ENCODE measurements at places on chromosomes 1 and 21.
A peak's percentile ranks its signal among the peaks of the same experiment; 100 is the strongest.

- no peak for DNase-seq
Measured at GRCh38 chr1:32703479-32704291, 1.1 kb upstream of the SYNC start.

DNA sequence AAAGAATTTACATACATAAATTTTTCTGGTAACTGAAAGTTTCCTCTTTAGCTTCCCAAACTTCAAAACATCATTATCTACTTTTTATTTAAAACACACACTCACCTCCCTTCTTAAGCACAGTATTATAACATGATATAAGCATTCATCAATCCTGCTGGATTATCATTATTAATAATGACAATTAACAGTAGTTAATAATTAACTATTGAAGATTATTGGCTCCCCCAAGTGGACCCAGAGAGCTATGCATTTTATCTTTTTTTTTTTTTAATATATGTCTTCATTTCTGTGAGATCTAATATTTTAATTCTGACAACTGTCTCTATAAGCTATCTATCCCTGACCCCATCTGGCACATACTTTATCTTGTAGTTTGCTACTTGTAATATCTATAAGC, 252.1 kb upstream of the CACYBP start:
- DNase-seq: no peak

DNA sequence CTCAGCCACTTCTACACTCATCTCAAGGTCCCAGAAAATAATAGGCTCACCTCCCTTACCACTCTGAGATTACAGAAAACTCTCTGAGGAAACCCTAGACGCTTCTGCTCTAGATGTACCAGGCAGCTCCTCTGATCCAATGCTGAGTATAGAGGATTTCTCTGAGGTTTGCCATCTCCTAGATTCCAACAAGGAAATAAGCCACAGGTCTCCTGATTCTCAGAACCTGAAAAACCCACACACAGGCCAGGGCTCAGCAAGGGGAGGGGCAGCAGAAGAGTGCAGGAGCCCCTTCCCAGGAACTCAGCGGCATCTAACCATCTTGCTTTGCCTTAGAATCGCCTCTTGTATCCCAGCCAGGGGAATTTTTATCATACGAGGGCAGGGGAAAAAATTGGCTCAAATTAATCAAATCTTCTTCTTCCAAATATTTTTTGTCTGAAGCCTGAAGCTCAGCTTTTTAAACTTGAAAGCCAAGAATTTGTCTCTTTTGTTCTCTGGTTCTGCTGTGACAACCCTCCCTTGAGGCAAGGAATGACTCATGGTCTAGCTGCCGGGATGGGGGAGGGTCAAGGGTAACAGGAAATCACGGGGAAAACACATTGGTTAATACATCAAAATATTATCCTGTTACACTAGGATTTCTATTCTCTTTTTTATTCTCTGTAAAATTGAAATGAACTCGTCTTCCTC, 30.8 kb downstream of the GORAB start:
- no peak for DNase-seq

DNA sequence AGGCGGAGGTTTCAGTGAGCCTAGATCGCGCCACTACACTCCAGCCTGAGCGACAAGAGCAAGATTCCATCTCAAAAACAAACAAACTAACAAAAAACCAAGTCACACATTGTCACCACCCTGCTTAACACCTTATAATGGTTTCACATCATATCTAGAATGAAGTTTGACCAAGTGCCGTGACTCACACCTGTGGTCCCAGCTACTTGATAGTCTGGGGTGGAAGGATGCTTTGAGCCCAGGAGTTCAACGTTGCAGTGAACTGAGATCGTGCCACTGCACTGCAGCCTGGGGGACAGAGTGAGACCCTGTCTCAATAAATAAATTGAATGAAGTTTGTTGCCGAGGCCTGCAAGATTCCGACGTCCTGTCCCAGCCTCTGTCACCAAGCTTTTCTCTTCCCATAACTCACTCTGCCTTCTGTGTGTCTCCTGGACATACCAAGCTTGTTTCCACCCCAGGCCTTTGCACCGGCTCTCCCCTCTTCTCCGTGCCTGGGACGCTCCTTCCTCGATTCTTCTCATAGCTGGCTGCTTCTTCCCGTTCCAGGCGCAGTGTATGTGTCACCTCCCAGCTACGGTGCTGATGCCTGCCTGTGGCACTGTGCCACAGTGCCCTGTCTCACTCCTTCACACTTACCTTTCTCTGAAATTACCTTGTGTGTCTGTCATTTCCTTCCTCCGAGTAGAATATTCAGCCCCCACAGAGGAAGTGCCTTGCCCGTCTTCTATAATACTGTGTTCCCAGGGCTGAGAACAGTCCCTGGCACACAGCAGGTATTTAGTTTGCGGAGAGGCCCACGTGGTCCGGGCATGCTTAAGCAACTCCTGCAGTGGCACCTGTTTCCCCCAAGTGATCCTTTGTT, 3.8 kb upstream of the SELENON start:
- no peak for DNase-seq

- no peak for DNase-seq
Measured at GRCh38 chr1:45685308-45686014, 872 bp downstream of the GPBP1L1 start.

DNA sequence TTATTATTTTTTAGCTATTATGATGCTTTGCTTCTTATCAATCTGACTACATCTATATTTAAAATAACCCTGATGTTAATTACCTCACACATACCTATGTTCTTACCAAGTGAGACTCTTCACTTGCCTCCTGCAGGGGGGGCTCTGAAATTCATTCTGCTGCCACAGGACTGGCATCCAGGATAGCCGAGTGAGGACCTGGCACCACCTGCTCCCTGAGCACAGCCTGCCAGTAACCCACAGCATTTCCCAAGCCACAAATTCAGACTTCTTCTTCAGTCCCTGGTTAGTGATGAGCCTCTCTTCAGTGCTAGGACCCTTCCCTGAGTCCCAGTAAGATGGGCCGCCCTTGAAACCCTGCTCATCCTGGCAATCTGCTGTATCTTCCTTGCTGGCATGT, 296.5 kb upstream of the PLXNA2 start:
- DNase-seq: no peak

DNA sequence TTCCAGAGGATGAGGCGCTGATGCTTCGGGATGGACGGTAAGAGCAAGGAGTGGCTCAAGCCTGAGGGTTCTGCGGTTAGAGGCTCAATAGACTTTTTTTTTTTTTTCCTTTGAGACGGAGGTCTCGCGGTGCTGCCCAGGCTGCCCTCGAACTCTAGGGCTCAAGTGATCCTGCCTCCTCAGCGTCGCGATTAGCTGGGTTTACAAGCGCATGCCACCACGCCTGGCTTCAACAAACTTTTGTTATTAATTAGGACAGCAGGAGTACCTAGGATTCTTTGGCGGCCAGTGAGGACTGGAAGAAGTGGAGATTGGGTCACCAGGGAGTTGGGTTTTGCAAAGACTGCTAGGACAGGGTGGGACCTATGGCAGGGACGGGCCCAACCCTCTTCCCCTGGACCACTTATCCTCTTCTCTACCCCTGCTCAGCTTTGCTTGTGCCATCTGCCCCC, 587 bp downstream of the SCNM1 start:
- no peak for DNase-seq

DNA sequence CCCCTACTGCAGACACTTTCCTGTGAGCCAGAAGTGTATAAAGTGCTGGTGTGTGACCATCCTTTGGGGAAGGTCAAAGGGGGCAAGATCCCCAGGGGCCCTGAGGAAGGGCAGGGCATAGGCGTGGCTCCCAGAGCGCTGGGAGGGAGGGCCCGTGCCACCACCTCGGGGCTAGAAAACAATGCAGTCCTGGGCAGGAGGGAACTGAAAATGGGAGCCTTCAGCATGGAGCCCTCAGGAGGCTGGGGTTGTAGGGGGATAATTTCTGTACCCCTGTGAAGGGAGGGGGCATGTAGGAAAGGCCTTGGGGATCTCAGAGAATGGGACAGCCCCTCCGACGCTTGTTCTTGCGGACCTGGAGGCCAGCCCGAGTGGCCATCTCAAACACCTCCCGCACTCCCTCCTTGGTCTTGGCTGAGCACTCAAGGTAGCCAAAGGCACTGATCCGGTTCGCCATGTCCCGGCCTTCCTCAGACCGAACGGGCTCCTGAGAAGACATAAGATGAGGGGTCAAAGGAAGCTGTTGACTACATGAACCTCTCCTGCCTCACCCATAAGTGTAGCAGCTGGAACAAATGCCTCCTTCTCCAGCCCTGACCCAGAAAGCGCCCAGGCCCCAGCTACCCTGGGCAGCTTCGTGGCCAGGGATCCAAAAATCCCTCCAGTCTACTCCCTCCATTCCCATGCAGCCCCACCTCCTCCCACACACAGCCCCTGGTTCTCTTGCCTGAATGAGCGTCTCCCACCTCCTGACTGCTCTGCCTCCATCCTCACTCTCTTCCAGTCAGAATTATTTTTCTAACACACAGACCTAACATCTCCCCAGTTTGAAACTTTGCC, 5.5 kb downstream of the RHOC start:
- no peak for DNase-seq

- DNase-seq: peak; percentile 93
Measured at GRCh38 chr1:156889802-156890580, 3.5 kb upstream of the PEAR1 start.

Measured in WERI-Rb-1 (cell line).